ENCODE measurements at places on chromosomes 7 and 10. TPM values are rescaled to one million over a fixed set of nuclear protein-coding genes. Genes with fewer than 3 reads are reported as not detected.

The MSMB gene
- total RNA-seq: not detected

The SAMD9L gene
- total RNA-seq: 2.7 TPM

The HHEX gene
- total RNA-seq: 1.6 TPM

The WDFY4 gene
- total RNA-seq: not detected

The ASB10 gene
- total RNA-seq: not detected

The MYOF gene
- total RNA-seq: 138 TPM

The KIF11 gene
- total RNA-seq: 37.5 TPM

The CHRM2 gene
- 3.9 TPM for total RNA-seq

All from bronchus fibroblast of lung (primary cell).